ENCODE measurements at places on chromosomes 13 and 19.

DNA sequence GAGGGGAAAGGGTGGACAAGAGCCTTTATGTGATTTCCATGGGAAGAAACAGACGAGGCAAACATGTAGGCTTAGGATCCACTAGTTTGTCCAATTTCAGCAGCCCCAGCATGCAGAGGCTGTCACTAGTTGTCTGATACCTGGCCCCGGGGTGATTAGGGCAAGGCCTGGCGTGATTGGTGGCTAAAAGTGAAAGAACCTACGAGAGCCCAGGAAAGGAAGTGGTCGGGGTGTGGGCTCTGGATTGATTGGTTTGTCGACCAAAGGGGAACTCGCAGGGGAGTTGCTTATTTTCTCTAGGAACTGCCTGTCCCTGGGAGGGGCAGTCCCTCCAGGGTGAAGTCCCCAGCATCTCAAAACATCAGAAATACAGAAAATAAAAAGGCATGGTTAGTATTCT lies 64.2 kb upstream of the UQCRFS1 start:
- DNase-seq: peak; percentile 36

DNA sequence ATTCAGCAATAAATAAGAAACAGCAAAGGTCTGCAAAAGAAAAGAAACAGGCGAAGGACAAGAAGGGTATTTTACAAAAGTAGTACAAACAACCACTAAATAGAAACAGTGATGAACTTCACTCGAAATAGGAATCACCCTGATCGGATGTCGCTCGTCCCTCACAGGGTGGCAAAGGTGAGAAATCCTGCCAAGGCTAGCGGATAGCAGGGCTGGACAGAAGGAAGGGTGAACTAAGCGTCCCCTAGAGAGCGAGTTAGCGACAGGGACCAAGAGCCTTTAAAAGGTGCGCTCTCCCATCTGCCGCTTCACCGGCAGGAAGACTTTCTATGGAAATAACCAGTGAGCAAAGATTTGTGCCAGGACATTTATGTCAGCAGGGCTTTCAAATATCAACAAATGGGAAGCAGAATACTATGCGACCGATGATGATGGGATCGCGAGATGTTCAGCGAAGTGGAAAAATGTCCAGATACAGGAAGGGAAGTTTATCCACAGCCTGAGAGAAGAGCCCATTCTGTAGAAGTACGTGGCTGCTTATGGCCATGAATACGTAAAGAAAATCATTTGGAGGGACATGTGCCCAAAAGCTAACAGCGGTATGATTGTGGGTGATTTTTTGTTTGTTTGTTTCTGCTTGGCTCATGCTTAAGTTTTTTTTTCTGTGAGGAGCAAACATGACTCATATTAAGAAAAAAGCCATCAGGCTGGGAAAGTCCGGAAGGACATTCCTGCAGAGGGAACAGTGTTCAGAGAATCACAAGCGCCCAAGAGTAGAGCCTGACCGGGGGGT lies 18.9 kb downstream of the ELAVL1 start:
- no peak for DNase-seq

DNA sequence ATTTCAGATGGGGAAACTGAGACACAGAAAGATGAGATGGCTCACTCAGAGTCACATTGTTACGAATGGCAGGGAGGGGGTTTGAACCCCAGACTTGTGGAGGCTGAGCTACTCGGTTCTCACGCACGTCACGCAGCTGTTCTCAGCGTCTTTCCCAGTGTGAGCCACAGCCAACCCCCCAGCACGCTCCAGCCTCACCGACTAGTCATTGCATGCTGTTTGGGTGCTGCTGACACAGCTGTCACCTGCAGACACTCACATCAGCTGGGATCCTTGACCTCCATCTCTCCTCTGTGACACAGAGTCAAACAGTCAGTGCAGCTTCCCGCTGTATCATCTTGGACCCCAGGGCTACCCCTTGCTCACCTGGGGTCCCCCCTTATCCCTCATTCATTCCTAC lies 2.4 kb upstream of the NCAN start:
- no peak for DNase-seq

GRCh38 chr13:113787694-113788093 lies 28.7 kb downstream of the TMEM255B start:
- no peak for DNase-seq

DNA sequence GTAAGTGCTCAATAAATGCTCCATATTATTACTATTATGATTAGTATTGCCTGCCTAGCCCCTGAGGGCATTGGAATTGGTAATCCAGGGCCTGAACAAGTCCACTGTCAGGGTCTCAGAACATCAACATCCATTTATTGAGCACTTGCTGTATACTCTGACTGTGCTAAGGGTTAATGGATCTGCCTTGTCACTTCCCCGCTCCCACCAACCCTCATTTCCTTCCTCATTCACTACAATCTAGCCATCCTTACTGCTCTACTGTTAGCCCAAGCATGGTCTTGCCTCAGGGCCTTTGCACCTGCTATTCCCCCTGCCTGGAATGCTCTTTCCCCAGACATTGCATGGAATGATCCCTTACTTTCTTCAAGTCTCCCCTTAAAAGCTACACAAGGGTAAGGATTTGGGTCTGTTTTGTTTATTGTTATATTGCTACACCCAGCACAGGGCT lies 12.7 kb upstream of the ANGPTL8 start:
- DNase-seq: no peak

- DNase-seq: no peak
Observed at GRCh38 chr13:59750860-59751259, 412.9 kb downstream of the DIAPH3 start.

DNA sequence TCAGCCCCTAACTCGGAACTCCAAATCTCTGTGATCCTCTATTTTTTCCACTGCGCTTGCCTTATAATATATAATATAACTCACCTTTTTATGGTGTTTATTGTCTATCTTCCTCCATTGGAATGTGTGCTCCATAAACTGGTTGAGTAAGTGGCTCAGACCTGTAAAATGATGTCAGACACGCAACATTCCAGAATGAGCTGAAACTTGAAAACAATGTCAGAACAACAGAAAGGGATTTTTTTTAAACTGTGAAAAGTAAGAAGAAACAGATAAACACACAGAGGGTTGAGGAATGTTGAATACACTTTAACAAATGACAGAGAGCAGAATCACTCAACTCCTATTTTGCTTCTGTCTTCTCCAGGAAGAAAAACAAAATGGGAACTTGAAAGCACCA lies 19.1 kb upstream of the FAM216B start:
- no peak for DNase-seq

DNA sequence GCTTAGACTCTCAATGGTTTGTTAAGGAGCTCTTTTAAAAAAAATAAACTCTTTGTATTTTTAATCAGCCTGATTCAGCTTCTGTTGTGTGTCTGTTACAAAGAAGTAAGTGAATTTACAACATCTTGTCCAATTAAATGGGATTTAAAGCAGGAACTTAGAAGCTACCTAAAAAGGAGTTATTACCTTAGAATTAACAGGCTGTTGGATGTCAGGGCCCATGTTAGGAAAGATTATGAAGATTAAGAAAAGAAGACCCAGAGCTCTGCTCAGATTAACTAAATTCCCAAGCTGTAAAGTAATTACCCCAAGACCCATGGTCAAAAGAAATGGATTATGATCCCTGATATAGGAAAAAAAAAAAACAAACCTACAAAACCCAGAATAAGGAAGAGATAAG lies 44.1 kb upstream of the ZNF780A start:
- DNase-seq: no peak

DNA sequence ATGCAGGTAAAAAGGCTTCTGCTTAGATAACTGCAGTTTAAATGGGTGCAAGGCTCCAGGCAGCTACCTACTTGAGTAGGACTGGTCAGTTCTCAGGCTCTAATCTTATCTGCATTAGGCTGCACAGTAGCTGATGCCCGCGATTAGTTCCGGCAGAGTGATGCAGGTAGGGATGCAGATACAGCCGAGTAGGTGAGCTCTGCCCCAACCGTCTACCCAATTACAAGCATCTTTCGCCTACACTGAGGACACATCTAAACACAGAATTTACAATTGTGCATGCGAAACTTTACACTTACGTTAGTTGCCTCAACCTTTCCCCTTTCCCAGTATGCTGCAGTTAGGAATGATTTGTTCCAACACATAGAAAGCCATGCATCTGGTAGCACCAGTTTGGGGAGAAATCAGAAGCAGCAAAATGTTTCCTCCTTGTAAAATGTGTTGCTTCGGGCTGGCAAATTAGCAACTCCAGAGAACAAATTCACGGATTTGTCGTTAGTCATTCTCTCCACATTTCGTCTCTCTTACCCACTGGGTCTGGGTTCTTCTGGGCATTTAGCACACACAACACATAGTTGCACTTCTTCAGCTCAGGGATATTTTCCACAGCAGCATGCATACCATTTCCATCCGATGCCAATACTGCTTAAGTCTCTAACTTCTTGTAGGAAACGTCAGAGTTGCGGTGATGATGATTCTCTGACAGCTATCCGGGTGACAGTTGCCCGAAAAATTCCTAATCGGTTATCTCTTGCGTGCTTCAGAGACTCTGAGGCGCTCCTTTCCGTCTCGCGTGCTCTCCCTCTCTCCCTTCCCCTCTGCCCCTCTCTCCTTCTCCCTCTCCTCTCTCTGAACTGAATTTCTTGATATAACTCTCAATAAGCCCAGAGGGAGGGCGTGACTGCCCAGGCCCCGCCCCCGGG lies at the start of gene PCDH9:
PCDH9 (minus strand) TSS at position 856 of the 923 bp plus-strand sequence. CDS start 1,896 bp downstream, outside the sequence.
- DNase-seq: no peak

DNA sequence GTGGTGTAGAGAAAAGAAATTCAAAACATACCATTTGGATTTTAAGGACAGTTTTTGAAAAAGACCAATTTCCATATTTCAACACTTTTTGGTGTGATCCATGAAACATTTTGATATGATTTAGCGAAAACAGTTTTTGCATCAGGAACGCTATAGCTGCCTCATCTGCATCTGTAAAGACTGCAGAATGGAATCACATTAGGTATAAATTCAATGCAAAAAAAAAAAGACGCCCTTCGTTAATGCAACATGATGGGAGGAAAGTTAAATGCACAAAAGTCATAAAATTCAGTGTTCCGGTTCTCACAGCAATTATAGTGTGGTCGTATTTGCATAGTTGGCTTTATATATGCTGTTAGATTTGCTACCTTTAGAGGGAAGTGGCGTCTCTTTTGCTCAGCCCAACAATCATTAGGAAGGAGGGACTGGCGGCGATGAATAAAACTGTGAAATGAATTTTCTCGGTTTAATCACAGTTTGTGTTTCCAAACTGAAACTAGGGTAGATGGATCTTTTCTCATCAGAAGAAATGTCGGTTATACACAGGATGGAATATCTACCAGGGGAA lies 215.7 kb downstream of the TEX29 start:
- no peak for DNase-seq

DNA sequence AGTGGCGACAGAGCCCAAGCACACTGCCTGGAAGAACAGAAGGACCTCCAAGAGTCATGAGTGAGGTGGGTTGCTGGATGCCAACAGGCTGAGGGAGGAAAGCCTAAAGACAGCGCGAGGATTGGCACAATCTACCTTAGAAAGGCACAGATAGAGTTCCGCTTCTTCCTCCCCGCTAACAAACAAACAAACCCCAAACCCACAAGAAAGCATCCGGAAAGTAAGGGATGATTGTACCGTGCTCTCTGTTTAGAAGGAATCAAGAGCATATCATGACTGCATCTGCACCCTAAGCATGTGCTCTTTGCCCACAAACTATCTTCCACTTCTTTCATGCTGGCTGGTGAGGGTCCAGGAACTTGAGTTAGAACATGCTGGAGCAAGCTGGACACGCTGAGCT lies 233.0 kb upstream of the KLF12 start:
- DNase-seq: no peak
